ENCODE measurements at places on chromosomes 4 and X.

- DNase-seq: no peak
These were observed 552.6 kb downstream of the PPARGC1A start for GRCh38 chr4:23337292-23337691.

GRCh38 chrX:110541266-110541665, 182.6 kb downstream of the RTL9 start:
- no peak for DNase-seq

DNA sequence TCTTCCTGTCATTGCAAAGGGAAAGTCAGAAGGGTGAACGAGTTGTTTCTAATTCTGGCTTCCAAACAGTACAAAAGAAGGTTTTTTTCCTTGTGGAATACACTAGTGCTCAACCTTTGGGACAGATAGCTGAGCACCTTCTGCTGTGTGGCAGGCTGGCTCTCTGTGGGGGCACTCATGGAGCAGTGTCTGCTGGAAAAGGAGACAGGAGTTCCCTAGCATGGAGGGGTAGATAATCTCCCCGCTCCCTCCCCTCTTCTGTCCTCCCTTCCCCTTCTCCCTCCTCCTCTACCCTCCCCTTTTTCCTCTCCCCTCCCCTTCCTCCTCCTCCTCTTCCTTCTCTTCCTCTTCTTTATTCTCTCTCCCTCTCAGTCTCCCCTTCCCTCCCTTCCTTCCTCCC, 62.4 kb upstream of the MTM1 start:
- no peak for DNase-seq

GRCh38 chr4:168480931-168481611, 779 bp upstream of the DDX60L start:
- DNase-seq: peak; percentile 88

DNA sequence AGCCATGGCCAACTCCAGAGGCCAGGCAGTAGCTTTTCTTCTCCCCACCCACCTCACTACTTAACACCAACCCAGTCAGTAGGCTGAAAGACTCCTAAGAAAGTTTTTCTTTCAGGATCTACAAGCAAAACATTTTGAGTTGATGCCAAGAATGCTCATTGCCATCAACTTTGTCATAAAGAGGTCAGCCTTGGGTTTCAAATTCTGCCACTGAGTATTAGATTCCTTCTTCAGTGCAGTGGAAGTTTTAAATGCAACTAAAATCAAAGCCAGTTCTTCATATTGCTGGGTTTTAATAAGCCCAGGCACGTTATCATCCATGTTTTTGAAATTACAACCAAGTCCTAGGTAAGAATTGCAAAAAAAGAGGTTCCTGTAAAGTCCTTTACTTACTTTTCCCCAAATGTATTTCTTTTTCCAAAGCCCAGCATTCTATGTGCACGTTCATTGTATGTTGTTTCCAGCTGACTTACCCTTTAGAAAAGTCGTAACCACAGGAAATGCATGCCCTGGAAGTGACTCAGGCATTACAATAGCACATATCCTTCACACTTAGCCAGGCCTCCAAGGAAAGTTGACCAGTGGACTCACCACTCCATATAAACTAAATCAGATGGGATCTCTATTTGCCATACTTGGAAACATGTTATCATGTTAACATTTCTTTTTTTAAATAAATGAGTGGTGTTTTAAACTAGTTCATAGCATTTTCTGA, 229.9 kb downstream of the SOX3 start:
- peak; percentile 21 for DNase-seq

- DNase-seq: peak; percentile 18
These were observed 78.0 kb upstream of the PDHA2 start for GRCh38 chr4:95761871-95762270.

DNA sequence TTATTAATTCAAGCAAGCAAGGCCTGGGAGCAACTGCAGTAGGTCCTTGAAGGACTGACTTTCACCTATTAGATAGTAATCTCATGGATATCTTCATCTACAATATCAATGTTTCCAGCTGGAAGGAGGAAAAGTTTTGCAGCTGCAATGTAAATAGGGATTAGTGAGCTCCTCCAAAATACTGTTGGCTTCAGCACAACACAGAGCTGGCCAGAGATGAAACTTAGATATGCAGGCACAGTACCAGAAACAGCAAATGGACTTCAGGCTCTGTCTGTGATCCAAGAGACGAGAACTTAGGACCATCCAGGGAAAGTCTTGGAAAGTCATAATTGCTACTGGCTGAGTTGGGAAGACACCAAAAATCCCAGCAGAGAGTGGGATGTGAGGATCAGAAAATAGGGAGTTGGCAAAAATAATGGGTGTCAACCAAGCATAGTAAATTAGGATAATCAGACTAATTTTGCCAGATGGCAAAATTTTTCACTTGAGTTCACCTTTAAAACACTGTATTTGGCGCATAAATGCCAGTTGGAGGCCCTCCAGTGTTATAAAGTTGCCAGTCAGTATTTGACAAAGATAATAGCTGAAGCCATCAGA, 57.5 kb downstream of the PARM1 start:
- DNase-seq: no peak

- DNase-seq: peak; percentile 35
These were observed 2.7 kb upstream of the MGARP start for GRCh38 chr4:139282721-139283075.

- no peak for DNase-seq
These were observed 193.2 kb downstream of the PTTG2 start for GRCh38 chr4:38153387-38153760.

GRCh38 chr4:46442963-46443362, 53.0 kb upstream of the GABRA2 start:
- peak; percentile 69 for DNase-seq

DNA sequence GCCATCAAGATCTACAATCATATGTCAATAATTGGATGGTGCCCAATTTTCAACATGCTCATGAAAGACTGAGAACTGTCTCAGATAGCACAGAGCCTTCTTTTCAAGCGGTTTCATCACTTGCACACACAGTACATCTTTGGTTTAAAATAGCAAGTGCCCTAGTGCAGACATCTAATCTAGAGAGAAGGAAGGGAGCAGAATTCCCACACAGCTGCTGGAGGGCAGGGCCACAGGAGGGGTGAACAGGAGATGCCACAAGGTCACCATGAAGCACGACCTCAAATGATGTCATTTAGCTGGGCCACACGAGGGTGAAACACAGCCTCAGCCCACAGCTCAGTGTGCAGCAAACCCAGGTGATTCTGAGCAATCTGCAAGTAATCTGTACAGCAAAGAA, 24.3 kb downstream of the LEF1 start:
- DNase-seq: no peak

DNA sequence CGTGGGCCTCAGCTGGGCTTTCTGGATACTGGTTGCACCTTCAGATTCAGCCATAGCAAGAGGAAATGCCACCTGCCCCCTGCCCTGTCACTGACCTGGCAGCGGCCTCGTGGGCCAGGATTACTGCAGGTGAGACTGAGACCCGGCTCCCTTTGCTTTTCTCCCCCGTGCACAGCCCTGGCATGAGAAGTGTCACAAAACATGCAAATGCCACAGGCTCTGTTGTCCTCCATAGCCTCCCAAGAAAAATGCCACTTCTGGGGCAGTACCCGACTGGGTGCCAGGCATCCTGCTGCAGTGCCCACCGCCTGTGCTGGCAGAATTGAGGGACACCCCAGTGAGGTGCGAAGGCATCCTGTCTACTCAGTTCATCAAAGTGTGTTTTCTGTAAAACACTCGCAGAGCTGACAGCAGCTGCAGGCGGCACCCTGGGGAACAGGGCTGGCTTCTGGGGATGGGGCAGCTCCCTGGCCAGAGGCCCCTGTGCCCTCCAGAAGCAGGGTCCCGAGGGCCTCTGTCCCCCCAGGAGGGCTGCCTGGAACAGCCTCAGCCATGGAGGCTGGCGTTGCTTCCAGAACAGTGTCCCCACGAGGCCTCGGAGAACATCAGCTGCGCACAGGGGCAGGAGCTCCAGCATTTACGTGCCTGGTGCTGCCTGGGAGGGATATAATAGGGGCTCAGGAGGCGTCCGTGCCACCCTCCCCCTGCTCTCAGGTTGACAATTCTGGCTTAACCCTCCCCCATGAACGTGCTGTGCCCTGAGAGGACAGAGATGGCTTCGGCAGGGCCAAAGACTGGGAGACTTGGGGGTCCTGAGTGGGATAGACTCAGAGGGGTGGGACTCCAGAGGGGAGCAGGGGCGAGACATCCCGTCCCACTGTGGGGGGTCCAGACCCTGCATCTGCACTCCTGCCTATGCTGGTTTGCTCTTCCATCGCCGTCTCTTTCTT, 99.5 kb upstream of the NKX1-1 start:
- DNase-seq: no peak

DNA sequence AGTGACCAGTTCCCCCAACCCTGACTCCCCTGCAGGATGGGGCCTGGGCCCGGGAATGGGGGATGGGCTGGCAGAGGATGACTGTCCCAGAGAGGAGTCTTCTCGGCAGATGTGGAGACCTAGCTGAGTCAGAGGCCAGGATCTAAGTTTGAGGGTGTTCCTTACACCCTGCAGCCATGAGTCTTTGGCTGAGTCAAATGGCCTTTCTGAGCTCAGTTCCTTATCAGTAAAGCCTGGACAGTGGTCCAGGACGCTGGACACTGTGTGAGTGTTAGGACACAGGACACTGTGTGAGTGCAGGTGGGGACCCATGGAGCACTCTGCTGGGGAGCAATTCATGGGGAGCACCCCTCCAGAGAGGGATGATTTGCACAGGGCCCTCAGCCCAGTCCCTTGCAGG, 5.0 kb downstream of the IL9R start:
- no peak for DNase-seq

GRCh38 chrX:39470588-39471407, 627.0 kb downstream of the BCOR start:
- DNase-seq: peak; percentile 18

DNA sequence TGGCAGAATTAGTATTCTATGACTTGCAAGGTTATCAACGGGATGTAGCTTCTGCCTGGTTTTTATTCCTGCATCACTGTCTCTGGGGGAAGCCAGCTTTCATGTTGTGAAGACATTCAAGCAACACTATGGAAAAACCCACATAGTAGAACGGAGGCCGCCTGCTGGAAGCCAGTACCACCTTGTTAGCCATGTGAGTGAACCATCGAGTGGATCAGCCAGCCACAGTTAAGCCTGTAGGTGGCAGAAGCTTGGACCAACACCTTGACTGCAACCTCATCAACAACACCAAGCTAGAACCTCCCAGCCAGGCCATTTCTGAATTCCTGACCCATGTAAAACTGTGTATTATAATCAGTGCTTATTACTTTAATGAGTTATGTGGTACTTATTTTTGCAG, 538.2 kb downstream of the KCNIP4 start:
- no peak for DNase-seq

- no peak for DNase-seq
These were observed 7.0 kb downstream of the AMMECR1 start for GRCh38 chrX:110310896-110311295.

DNA sequence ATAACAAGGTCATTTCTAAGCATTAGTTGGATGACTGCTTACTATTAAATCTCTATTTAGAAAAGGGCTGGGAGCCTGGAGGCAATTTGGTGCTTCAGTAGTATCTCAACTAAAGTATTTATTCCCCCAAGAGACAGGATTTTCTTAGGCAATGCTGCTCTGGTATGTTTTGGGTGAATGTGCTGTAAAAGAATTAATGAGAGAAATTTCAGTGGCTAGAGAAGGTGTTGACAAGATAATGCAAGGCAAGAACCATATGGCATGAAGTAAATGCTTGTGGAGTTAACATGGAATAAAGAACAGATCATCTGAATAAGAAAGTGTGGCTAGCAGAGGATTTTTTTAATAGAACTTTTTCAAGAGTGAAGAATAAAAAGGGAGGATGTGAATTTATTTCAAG, 3.9 kb downstream of the CYP2U1 start:
- DNase-seq: no peak

DNA sequence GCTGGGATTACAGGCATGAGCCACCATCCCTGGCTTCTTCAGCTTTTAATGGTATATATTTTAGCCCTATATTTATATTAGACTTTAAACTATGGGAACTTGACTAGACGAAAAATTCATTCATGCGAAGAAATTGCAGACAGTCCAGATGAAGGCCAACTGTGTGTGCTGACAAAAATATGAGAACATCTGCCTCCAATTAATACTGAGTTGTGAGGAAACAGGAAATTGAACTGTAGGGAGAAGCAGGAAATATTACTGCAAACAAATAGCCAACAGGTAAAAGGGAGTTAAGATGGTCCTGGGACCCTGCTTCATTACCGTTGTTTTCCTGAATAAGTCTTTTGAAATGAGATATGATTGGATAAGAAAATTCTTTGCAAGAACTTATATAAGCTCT, 26.3 kb downstream of the MGARP start:
- DNase-seq: peak; percentile 33

DNA sequence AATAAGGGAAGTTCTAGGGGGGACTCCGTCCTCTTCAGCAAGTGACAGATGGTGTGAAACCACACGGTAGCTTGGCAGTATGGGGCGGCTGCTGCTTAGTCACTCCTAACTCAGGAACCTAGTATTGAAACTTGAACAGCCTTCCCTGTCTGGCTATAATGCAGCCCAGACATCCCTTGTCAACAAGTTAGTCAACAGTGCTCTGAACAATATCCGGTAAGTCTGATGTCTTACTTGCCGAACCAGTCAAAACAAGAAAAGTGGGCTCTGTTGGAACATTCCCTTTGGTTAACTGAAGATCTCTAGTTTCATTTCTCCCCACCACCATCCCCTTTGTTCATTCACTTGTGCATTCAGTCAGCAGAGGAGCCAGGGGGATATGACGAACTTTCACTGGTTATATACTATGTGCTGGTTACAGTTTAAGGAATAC, 18.7 kb upstream of the CXCL13 start:
- DNase-seq: peak; percentile 24

- DNase-seq: no peak
These were observed 204.1 kb downstream of the IL15 start for GRCh38 chr4:141840299-141840986.

DNA sequence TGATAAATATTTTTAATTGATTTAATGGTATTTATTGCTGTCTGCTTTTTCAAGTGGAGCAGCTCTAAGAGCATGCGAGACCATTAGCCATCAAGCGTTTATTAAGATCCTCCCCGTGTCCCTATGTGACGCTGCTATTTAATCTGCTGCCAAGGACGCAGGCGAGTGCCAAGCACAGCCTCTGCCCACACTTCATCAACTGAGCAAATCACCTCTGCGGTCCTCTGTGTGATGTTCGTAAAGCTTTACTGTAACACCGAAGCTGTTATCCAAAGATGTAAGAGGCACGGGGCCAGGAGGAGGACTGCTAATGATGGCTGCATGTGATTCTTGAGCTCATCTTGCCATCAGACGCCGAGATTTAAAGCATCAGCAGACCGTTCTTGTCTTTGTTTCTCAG, 79.5 kb downstream of the STOX2 start:
- no peak for DNase-seq

DNA sequence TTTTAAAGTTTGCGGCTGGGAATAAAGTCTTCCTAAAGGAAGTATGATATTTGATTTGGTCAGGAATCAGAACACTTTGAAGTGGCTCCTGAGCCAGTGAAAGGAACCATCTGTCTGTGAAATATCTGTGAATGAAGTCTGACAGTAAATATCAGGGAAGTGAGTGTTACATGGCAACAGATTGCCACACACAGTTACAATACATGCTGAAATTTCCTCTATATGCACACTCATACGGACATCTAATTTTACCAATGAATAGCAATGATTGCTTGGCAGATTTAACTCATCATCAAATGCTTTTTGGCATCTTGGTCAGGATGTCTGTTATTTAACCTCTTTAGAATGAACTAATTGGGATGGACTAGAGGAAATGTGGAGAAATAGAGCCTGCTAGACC, 1023.8 kb downstream of the FAT4 start:
- no peak for DNase-seq

- no peak for DNase-seq
These were observed 33.8 kb downstream of the TSPAN5 start for GRCh38 chr4:98624642-98625041.

GRCh38 chr4:151199319-151200190, 77.4 kb upstream of the PRSS48 start:
- no peak for DNase-seq

- DNase-seq: no peak
These were observed 637 bp downstream of the AR start for GRCh38 chrX:67544281-67545035.
